ENCODE measurements at places on chromosomes 7 and 10. TPM values are rescaled to one million over a fixed set of nuclear protein-coding genes. Genes with fewer than 3 reads are reported as not detected.

Gene CLIP2
- 28.9 TPM for total RNA-seq

Gene AOAH
- total RNA-seq = not detected

Gene LBX1
- total RNA-seq = under 0.01 TPM

Gene C10orf105
- not detected for total RNA-seq

Gene CFTR
- not detected for total RNA-seq

Gene SYT15B
- total RNA-seq = under 0.01 TPM

Gene ITGA8
- total RNA-seq = 10.1 TPM

Gene OPN4
- total RNA-seq = not detected

Gene CACNA2D1
- total RNA-seq = 69.7 TPM

Gene HOXA13
- not detected for total RNA-seq

Gene ZNF117
- 2.6 TPM for total RNA-seq
